Right ventricle myocardium superior (tissue), 1 donor: ENCODE measurements at places on chromosomes 7 and 10.

- no peak for DNase-seq
These were observed 51.5 kb upstream of the MYL10 start for GRCh38 chr7:101680406-101681145.

- no peak for DNase-seq
These were observed 10.1 kb downstream of the PSTK start for GRCh38 chr10:122990278-122990677.

DNA sequence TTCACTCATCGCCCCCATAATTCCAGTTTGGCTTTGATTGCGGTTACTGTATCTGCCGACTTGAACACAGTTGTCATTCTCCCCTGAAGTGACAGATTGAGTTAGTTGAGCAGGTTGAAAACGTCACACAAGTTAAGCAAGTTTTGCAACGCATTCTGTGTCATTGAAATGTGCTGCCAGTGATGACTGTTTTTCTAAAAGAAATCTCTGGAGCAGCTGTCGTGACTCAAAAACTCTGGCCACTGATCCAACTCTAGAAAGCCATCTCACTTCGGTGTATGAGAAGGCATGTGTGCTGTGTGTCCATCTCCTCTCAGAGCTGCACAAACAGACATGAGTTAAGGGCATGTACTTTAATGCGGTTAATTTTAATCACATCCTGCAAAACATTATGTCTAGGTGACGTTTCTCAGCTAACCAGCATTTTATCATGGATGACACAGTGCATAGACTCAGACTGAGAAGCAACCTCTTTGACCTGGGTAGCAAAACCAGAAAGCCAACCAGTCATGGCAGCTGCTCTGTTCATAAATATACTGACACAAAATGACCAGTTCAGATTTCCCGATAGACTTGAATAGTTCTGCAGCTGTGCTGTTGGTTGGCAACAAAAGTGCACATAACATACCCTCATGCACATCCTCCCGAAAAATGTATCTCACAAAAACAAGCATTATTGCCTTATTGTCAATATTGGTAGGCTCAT is 69.3 kb downstream of the CSTF2T start:
- DNase-seq, result no peak

DNA sequence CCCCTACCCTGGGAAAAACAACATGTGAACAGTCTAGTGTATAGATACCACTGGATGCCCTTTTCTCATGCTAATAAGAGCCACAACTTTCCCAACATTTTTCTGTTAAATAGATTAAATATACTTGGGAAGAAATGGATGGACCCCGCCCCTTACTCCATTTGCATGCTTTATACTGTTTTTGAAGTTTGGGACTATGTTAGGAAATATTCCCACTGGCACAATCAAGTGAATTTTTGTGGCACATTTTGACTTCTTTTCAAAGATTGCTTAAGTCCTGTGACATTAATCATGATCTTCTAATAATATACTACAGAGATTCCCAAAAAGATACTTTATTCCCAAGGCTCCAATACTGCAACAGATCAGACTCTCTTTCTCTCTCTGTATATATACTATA is 216.6 kb downstream of the TWIST1 start:
- DNase-seq, result no peak

DNA sequence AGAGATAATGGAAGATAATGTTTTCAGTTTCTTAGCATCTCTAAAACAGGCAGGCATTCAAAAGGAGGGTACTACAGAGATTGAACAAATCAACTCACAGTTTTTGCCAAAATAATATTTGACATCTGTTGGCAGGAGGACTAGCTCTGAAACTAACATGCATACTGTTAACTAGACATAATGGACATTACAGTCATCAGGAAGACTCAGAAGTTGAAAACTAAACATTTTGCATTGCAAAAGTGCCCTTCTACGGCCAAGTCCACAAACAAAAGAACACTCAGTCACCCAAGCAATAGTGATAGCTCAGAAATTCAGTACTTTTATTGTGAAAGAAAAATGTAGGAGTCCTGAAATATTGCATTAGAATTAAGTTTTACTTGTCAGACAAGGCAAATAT is 399.0 kb downstream of the HGF start:
- DNase-seq, result no peak

GRCh38 chr7:151427705-151428377 is 12.1 kb downstream of the CRYGN start:
- DNase-seq, result no peak

DNA sequence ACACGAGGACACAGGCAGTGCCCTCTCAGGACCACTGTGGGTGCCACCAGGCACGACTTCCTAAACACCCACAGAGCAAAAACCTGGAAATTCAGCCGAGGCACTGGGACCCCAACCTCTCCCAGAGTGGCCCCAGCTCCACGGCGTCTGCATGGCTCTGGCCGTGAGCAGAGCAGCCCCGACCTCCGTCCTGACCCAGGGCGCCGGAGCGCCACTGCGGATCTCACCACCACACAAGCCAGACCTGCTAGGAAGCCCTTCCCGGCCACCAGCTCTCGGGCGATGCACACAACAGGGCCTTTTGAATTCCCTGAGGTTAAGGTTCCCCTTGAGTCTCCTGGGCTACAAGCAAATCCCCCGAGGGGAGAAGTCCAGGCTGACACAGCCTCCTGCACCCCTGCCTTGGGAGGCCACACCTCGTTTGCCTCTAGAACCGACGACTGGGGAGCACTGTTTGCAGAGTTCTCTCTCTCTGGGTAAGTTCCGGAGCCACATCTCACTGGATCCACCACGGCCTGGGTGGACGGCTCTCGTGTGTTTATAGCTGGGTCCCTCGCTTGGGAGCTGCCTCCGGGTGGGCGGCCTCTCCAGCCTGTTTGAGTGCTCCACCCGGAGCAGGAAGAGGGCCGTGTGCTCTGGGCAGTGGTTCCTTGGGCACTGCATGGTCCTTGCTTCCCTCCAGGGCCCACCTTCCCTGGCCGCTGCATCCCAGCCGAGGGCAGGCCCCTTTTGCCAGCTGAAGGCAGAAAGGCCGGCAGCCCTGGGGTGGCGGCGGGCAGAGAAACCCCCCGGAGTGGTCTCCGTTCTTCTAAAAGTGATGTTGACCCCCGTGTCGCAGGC is 15.5 kb upstream of the PSMG3 start:
- DNase-seq, result no peak

DNA sequence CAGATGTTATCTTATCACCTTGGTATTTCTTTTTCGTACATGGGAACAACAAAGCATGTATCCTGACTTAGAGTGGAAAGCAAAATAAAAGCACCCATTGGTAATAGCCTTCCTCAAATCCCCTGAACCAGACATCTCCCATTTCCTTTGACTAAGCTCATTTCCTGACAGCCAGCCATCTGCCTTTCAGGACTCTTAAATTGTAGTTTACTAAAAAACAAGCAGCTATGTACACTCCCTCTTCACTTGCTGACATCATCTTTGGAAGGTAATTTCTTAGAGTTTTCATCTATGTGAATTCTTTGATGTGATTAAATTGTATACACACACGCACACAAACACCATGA is 40.7 kb downstream of the ARL4A start:
- DNase-seq, result no peak

- no peak for DNase-seq
These were observed 2.1 kb downstream of the AMZ1 start for GRCh38 chr7:2689951-2690705.

- no peak for DNase-seq
These were observed 1.2 kb upstream of the ZNF777 start for GRCh38 chr7:149462101-149462520.

GRCh38 chr10:70967591-70968587 is 79.5 kb upstream of the PCBD1 start:
- no peak for DNase-seq

GRCh38 chr7:151425670-151426440 is 14.1 kb downstream of the CRYGN start:
- DNase-seq, result no peak

DNA sequence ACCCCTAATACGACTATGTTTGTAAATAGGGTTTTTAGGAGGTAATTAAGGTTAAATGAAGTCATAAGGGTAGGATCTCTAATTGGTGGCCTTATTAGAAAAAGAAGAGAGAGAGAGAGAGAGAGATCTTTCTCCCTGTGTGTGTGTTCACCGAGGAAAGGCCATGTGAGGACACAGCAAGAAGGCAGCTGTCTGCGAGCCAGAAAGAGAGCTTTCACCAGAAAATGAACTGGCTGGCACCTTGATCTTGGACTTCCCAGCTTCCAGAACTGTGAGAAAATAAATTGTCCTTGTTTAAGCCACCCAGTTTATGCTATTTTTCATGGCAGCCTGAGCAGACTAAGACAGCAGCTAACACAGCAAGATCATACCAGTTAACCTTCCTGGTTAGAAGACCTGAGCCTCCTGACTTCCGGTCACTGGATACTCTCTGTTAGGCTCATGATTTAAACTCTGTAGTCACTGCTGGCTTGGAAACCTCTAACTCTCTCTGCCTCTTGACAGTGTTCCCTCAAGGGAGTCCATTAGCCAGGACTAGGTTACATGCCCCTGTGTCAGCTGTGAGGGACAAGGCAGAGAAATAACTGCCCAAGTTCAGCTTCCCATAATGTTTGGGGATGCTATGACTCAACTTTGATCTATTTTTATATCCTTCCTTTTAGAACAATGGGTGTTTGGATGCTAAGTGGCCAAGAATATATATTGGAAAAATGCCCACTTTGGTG is 102.3 kb downstream of the DYNC1I1 start:
- DNase-seq, result no peak

DNA sequence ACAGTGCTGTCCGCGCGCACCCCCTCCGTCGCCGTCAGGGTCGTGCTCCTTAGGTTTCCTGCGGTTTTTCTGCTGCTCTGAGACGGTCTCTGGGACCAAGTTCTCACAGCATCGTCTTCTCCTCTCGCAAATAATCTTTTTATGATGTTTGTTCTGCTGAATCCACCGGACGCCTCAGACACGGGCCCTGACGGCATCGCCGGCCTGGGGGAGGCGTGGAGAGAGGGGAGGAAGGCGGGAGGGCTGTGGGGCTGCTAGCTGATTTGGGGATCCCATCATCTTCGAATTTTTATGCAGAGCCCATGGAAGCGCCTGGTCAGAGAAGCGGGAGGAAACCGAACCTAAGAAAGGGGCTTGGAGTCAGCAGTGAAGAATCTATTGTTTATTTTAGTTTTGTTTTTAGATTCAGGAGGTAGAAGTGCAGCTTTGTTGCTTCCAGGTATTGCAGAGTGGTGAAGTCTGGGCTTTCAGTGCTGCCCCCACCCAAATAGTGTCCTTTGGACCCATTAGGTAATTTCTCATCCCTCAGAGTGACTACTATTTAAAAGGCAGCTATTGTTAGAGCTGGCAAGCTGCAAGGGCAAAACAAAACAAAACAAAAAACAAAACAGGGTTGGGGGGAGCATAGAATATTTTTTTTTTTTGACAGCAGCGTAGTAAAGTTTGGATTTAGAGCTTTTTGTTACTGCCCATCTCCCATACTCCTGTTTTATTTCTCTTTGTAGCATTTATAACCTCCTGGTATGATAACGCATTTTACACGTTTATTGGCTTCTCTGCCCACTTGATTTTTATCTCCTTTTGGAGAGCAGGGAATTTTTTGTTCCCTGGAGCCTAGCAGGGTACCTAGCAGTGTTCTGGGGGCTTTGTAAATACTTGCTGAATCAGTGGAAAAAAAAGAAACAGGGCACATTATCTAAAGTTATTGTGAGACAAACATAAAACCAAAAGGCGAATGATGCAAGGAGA is 92.6 kb downstream of the SPAG6 start:
- DNase-seq, result no peak

DNA sequence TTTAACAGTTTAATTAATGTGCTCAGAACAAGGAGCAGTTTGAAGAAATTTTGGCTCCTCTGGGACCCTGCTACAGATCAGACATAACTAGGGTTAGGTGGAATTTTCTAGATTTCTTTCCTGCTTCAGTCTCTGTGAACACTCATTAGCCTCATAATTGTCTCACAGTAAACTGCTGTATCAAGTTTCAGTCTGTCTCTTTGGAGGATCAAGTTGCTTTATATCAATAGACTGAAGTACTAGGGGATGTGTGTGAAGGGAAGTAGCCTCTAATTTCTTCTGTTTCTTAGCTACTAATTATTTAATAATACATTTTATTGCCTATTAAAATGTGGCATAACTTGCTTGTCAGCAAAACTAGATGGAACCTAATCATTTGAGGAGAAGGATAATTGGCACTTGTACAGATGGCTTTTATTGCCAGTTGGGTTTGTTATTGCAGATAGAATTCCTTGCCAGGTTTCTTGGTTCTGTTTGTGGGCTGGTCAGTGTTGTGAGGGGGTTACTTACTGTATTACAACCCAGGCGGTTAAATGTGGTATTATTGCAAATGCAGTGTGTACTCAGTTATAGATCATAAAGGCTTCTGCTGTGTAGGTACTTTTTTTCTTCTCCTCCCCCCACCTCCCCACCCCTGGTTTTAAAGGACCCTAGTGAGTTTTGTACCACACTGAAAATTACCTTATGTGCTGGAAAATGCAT is 758.0 kb downstream of the AUTS2 start:
- DNase-seq, result no peak

DNA sequence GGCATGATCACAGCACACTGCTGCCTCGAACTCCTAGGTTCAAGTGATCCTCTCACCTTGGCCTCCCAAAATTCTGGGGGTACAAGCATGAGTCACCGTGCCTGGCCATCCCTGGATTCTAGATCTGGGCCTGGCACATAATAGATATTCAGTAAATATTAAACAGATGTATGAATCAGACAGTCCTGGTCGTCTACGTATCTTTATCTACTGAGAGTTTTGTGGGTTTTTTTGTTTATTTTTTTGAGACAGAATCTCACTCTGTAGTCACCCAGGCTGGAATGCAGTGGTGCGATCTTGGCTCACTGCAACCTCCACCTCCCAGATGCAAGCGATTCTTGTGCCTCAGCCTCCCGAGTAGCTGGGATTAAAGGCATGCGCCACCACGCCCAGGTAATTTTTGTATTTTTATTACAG is 24.3 kb upstream of the ITGB1 start:
- DNase-seq, result no peak
